ENCODE measurements at places on chromosomes 2 and 18. TPM values are rescaled to one million over a fixed set of nuclear protein-coding genes. Genes with fewer than 3 reads are reported as not detected.

CREG2 gene
- total RNA-seq, result not detected

- H3K36me3 ChIP-seq, result peaks cover 82% of the 10 kb centered on the region
- no peaks in the 10 kb centered on the region for H3K27me3 ChIP-seq
- no peaks in the 10 kb centered on the region for H3K4me1 ChIP-seq
- no peak overlapping the region for H3K4me3 ChIP-seq
- DNase-seq, result peak; percentile 13
Measured at GRCh38 chr2:135162377-135162776, 110.3 kb downstream of the RAB3GAP1 start.

MARCO gene
- total RNA-seq, result 2.0 TPM

- H3K36me3 ChIP-seq, result no peaks in the 10 kb centered on the region
- no peak overlapping the region for H3K27ac ChIP-seq
- H3K4me1 ChIP-seq, result no peaks in the 10 kb centered on the region
- H3K27me3 ChIP-seq, result peaks cover 17% of the 10 kb centered on the region
- peak; percentile 53 for DNase-seq
Measured at GRCh38 chr2:215931256-215931903, 82.0 kb downstream of the MREG start.

GRCh38 chr18:8554354-8554753 is 54.9 kb upstream of the RAB12 start:
- no peak for DNase-seq
- no peaks in the 10 kb centered on the region for H3K36me3 ChIP-seq
- no peaks in the 10 kb centered on the region for H3K27me3 ChIP-seq
- no peaks in the 10 kb centered on the region for H3K4me1 ChIP-seq

ZFP36L2 gene
- 109 TPM for total RNA-seq

GRCh38 chr2:145484448-145485097 is 964.7 kb upstream of the ZEB2 start:
- H3K4me3 ChIP-seq, result no peak overlapping the region
- H3K4me1 ChIP-seq, result no peaks in the 10 kb centered on the region
- DNase-seq, result peak; percentile 30
- H3K36me3 ChIP-seq, result no peaks in the 10 kb centered on the region
- no peak overlapping the region for H3K27ac ChIP-seq
- no peaks in the 10 kb centered on the region for H3K27me3 ChIP-seq

LTBP1 gene
- 134 TPM for total RNA-seq

GRCh38 chr2:67851956-67852824 is 210.6 kb downstream of the C1D start:
- H3K27me3 ChIP-seq, result no peaks in the 10 kb centered on the region
- no peak for DNase-seq
- no peaks in the 10 kb centered on the region for H3K36me3 ChIP-seq
- H3K27ac ChIP-seq, result no peak overlapping the region

DSG4 gene
- not detected for total RNA-seq

CAVIN2 gene
- total RNA-seq, result 21.0 TPM

TMEM37 gene
- total RNA-seq, result 27.8 TPM

DNA sequence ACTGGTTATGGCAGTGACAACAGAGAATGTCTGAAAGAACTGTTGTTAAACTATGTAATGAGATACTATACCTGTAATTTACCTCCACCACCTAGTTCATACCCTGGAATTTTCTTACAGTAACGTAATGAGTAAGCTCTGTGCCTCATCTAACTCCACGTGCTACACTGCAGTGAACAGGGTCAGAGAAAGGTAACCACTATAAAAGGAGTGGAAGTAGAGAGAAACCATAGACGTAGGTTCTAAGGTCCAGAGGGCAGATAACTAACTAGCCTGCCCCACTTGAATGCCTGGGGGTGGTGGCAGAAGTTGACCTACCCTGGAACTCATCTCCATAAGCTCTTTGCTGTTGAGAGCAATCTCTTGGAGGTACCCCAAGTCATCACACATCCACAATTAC is 32.0 kb upstream of the B4GALT6 start:
- H3K4me1 ChIP-seq, result no peaks in the 10 kb centered on the region
- no peak overlapping the region for H3K4me3 ChIP-seq
- no peaks in the 10 kb centered on the region for H3K27me3 ChIP-seq
- H3K36me3 ChIP-seq, result no peaks in the 10 kb centered on the region
- no peak overlapping the region for H3K27ac ChIP-seq

GRCh38 chr2:136233298-136233697 is 115.3 kb upstream of the CXCR4 start:
- peaks cover 20% of the 10 kb centered on the region for H3K4me1 ChIP-seq
- no peaks in the 10 kb centered on the region for H3K36me3 ChIP-seq
- H3K27me3 ChIP-seq, result no peaks in the 10 kb centered on the region
- H3K4me3 ChIP-seq, result no peak overlapping the region

CYRIA gene
- 3.3 TPM for total RNA-seq

- H3K27ac ChIP-seq, result no peak overlapping the region
- H3K27me3 ChIP-seq, result no peaks in the 10 kb centered on the region
- H3K36me3 ChIP-seq, result no peaks in the 10 kb centered on the region
- DNase-seq, result no peak
- H3K4me1 ChIP-seq, result no peaks in the 10 kb centered on the region
Measured at GRCh38 chr2:161651547-161651946, 27.3 kb downstream of the SLC4A10 start.
